ENCODE measurements at places on chromosomes 2 and 18. TPM values are rescaled to one million over a fixed set of nuclear protein-coding genes. Genes with fewer than 3 reads are reported as not detected.

The RRM2 gene
- 98.9 TPM for total RNA-seq

The TMEM198 gene
- 0.53 TPM for total RNA-seq

The MTCL1 gene
- total RNA-seq: 15.4 TPM

The UCN gene
- total RNA-seq: not detected

The TTC39C gene
- 20.9 TPM for total RNA-seq

The AOX1 gene
- total RNA-seq: 116 TPM

The TUBB8B gene
- total RNA-seq: not detected

The SERPINB11 gene
- not detected for total RNA-seq

The GREB1 gene
- total RNA-seq: 0.18 TPM

All from myometrial cell (primary cell).